ENCODE measurements at places on chromosomes 4 and X.

GRCh38 chr4:64581422-64581821 lies 172.2 kb upstream of the TECRL start:
- DNase-seq, result peak; percentile 34

GRCh38 chr4:128271551-128271950 lies 16.1 kb downstream of the PGRMC2 start:
- no peak for DNase-seq

- DNase-seq, result no peak
Measured at GRCh38 chr4:48462363-48462762, 20.8 kb upstream of the SLC10A4 start.

DNA sequence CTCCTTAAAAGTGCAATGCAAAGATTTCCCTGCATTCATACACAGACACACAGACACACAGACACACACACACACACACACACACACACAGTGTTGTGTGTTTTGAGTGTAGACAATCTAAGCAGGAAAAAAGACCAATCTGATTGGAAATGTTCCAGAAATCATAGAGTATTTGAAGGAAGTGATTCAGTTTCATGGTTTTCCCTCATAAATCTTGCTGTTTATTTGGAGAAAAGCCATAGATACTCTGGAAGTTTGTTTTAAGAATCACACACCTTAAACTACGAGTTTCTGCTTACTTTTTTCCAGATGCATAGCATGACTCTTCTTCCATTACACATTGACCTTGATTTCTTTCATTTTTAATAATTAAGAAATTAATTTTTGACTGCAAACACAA lies 298.5 kb upstream of the BMP3 start:
- peak; percentile 45 for DNase-seq

GRCh38 chr4:186825069-186825468 lies 101.4 kb upstream of the FAT1 start:
- DNase-seq, result no peak

- no peak for DNase-seq
Measured at GRCh38 chrX:115679460-115679859, 118.5 kb downstream of the PLS3 start.

- no peak for DNase-seq
Measured at GRCh38 chr4:26217961-26218676, 102.7 kb upstream of the RBPJ start.

- no peak for DNase-seq
Measured at GRCh38 chr4:176236946-176237345, 32.1 kb downstream of the ASB5 start.

- DNase-seq, result no peak
Measured at GRCh38 chr4:4680758-4681157, 138.9 kb upstream of the STX18 start.

GRCh38 chr4:121597346-121597934 lies 99.3 kb downstream of the ANXA5 start:
- DNase-seq, result no peak

DNA sequence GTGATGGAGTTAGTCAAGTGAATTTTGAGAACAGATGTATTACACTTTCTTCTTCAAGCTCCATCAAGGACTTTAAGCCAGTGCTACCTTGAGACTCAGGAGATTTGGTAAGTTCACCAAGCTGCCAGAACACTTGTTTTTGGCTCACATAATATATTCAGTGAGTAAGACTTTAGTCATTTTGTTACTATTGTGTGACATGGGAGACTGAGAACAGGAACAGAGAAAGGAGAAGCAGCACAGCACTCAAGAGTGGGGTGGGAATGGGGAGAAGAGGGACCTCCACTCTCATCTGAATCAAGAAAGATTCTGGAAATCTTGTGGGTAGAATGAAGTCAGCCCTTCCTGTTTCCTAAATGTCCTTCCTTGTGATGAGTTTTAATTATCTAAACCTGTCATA lies 87.3 kb upstream of the TET2 start:
- no peak for DNase-seq

GRCh38 chr4:137711502-137711901 lies 179.2 kb upstream of the PCDH18 start:
- DNase-seq, result no peak
